H1 (cell line): ENCODE measurements at places on chromosomes 13 and 19. TPM values are rescaled to one million over a fixed set of nuclear protein-coding genes. Genes with fewer than 3 reads are reported as not detected.

DNA sequence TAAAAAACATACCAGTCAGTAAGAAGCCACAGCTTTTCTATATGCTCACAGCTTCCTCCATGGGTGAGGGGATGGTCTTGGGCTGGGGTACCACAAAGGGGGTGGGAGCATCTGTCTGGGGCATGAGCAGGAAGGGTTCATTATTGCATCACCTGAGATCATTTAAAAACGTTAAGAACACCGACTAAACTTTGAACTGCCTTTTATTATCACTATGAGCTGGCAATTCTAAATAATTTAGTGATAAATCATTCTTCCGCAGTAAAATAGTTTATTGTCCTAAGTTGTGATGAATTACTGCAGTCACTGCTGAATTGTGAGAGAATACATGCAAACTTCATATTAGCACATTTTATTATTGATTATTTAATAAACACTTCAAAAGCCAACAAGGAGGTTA, 71.6 kb downstream of the KL start:
- H3K27ac ChIP-seq, result no peak overlapping the region
- H3K36me3 ChIP-seq, result no peaks in the 10 kb centered on the region
- no peak overlapping the region for H3K4me3 ChIP-seq
- no peaks in the 10 kb centered on the region for H3K27me3 ChIP-seq

GRCh38 chr19:10461047-10461949, 41.0 kb downstream of the PDE4A start:
- H3K4me1 ChIP-seq, result peaks cover 7% of the 10 kb centered on the region
- peak; percentile 90 for DNase-seq
- H3K36me3 ChIP-seq, result no peaks in the 10 kb centered on the region

GRCh38 chr13:22961835-22962537, 218.8 kb upstream of the SGCG start:
- no peak overlapping the region for H3K4me3 ChIP-seq
- peak; percentile 28 for DNase-seq
- no peaks in the 10 kb centered on the region for H3K36me3 ChIP-seq
- no peaks in the 10 kb centered on the region for H3K27me3 ChIP-seq
- H3K4me1 ChIP-seq, result no peaks in the 10 kb centered on the region
- H3K27ac ChIP-seq, result no peak overlapping the region

- no peaks in the 10 kb centered on the region for H3K27me3 ChIP-seq
- peaks cover 66% of the 10 kb centered on the region for H3K36me3 ChIP-seq
- H3K4me3 ChIP-seq, result no peak overlapping the region
- no peak for DNase-seq
These were observed 5.1 kb downstream of the PAF1 start for GRCh38 chr19:39385629-39386411.

GRCh38 chr13:45519493-45519892, 54.8 kb downstream of the COG3 start:
- no peaks in the 10 kb centered on the region for H3K4me1 ChIP-seq
- peaks cover 49% of the 10 kb centered on the region for H3K36me3 ChIP-seq
- no peak for DNase-seq
- no peak overlapping the region for H3K27ac ChIP-seq

DNA sequence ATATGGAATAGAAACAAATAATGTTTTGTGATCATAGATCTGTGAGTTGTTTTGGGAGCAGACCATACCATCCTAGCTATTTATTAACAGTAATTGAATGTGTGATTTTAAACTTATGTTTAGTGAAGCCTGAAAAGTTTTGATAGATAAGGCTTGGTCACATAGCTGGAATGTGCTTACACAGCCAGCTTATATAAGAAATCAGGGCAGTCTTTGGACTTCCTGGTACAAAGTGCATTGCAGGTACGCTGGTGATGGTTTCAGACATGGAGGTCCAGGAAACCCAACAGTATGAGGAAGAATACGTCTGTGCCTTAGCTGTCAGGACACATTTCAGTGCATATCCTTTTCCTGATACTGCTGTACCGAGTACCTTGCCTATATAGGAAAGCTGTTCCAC, 2316.2 kb upstream of the PCDH20 start:
- no peaks in the 10 kb centered on the region for H3K36me3 ChIP-seq
- no peak overlapping the region for H3K4me3 ChIP-seq
- no peak overlapping the region for H3K27ac ChIP-seq
- H3K27me3 ChIP-seq, result no peaks in the 10 kb centered on the region
- no peaks in the 10 kb centered on the region for H3K4me1 ChIP-seq
- DNase-seq, result no peak

DNA sequence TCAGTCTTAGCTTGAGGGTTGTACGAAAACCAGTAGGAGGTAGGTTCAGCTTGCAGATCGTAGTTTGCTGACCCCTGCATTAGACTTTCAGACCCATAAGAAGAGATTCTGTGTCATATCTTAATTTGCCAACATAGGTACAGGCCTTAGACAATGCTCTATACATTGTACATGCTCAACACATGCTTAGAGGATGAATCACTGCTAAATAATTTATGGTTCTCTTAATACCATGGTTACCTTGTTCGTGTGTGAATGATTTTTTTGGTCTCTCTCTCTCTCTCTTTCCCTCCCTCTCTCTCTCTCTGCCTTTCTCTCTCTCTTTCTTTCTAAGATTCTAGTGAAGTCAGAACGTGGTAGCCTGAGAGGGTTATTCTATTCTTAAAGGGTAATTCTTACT, 112.2 kb downstream of the FGF14 start:
- H3K27me3 ChIP-seq, result no peaks in the 10 kb centered on the region
- H3K4me1 ChIP-seq, result no peaks in the 10 kb centered on the region
- H3K4me3 ChIP-seq, result no peak overlapping the region
- no peak overlapping the region for H3K27ac ChIP-seq
- H3K36me3 ChIP-seq, result no peaks in the 10 kb centered on the region

GRCh38 chr19:19067276-19068072, 3.7 kb downstream of the SLC25A42 start:
- no peaks in the 10 kb centered on the region for H3K36me3 ChIP-seq
- no peak overlapping the region for H3K27ac ChIP-seq
- DNase-seq, result no peak
- peaks cover 35% of the 10 kb centered on the region for H3K27me3 ChIP-seq
- H3K4me3 ChIP-seq, result no peak overlapping the region

DNA sequence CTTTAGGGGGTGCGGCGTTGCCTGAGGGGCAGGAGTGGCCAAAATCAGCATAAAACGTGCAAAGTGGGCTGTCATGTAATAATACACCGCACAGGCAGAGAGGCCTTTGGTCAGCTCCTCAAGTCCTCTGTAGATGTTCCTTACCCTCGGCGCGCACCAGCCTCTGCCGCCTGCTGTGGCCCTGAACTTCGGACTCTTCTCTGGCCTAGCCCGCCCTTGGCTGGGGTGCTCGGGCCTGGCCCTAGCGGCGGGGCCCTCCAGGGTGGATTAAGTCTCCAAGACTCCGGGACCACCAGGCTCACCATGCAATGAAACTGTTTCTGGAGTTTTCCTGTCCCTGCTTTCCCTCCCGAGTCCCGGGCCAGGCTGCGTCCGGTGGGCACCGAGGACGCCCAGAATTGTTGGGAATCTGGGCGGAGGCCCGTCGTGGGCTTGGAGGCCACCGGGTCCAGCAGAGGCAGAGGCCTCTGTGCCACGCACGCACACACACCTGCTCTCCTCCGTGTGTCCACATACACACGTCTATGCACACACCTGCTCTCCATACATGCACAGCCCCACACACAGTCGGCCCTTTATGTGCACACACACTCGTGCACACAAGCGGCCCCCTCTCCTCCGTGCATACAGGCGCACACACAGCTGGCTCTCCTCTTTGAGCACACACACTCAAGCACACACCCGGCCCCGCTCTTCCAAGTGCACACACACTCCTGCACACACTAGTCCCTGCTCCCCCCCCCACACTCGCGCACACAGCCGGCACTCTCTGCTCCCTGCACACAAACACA, 1.5 kb upstream of the TFDP1 start:
- H3K27ac ChIP-seq, result no peak overlapping the region
- H3K36me3 ChIP-seq, result peaks cover 5% of the 10 kb centered on the region; the same call in 1 of the 2 replicates
- H3K4me1 ChIP-seq, result peaks cover 3% of the 10 kb centered on the region; the same call in 1 of the 2 replicates

GRCh38 chr19:35931874-35932202, 4.3 kb upstream of the LRFN3 start:
- H3K27ac ChIP-seq, result no peak overlapping the region
- H3K36me3 ChIP-seq, result no peaks in the 10 kb centered on the region
- no peak for DNase-seq
- no peak overlapping the region for H3K4me3 ChIP-seq

GRCh38 chr13:24858953-24859352, 95.0 kb downstream of the RNF17 start:
- no peak overlapping the region for H3K4me3 ChIP-seq
- no peak overlapping the region for H3K27ac ChIP-seq
- H3K4me1 ChIP-seq, result no peaks in the 10 kb centered on the region; the same call in 1 of the 2 replicates
- H3K27me3 ChIP-seq, result no peaks in the 10 kb centered on the region
- H3K36me3 ChIP-seq, result no peaks in the 10 kb centered on the region

GRCh38 chr13:92609376-92609775, 617.2 kb upstream of the GPC6 start:
- no peaks in the 10 kb centered on the region for H3K27me3 ChIP-seq
- DNase-seq, result no peak
- no peak overlapping the region for H3K4me3 ChIP-seq
- no peak overlapping the region for H3K27ac ChIP-seq

DNA sequence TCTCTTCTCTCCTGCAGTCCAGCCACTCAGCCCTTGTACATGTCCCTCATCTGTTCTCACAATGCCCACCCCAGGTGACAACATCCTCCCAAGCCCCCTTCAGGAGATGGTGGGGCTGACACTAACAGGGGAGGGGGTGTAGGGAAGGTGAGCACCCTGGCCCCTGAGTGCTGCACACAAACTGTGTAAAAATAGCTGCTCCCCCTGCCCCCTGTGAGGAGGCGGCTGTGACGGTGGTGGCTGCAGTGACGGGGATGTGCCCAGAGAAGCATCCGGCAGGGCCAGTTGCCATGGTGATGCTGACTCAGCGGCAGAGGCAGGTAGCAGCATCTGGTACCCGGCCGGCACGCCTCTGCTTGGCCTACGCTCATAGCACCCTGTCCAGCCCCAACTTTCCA, 13.0 kb upstream of the JUND start:
- no peak overlapping the region for H3K4me3 ChIP-seq
- no peaks in the 10 kb centered on the region for H3K36me3 ChIP-seq
- H3K27me3 ChIP-seq, result no peaks in the 10 kb centered on the region
- no peak for DNase-seq

DNA sequence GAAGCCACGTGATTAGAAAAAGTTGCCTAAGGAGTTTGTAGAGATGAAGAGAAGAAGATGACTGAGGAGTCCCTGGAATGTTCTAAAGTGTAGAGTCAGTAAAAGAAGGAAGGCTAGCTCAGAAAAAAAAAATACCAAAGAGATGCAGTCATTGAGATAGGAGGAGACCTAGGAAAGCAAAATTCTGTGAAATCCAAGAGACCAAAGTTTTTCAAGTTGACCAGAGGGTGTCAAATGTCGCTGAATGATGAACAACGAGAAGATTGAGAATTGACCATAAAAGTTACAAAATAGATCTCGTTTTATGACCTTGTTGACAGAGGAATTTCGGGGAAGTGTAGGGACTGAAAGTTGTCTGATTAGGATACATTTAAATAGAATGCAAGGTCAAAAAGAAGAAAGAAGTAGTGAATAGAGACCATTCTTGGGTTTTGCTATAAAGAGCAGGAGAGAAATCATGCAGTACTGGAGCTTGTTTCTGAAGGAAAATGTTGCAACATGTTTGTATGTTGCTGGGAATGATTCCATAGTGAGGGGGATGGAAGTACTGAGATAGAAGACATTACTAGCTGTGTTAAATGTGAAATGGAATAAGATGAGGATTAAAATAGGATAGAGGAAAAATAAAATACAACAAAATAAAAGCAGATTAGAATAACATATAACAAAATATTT, 30.2 kb upstream of the HTR2A start:
- no peaks in the 10 kb centered on the region for H3K36me3 ChIP-seq
- H3K27me3 ChIP-seq, result no peaks in the 10 kb centered on the region
- no peak overlapping the region for H3K27ac ChIP-seq
- H3K4me1 ChIP-seq, result no peaks in the 10 kb centered on the region
- H3K4me3 ChIP-seq, result no peak overlapping the region

GRCh38 chr19:6125571-6125989, 9.9 kb upstream of the ACSBG2 start:
- H3K27ac ChIP-seq, result no peak overlapping the region
- no peaks in the 10 kb centered on the region; the same call in 1 of the 2 replicates for H3K27me3 ChIP-seq

GRCh38 chr13:25608181-25608580, 236.4 kb downstream of the ATP8A2 start:
- no peak for DNase-seq
- no peak overlapping the region for H3K4me3 ChIP-seq
- H3K4me1 ChIP-seq, result no peaks in the 10 kb centered on the region
- no peaks in the 10 kb centered on the region for H3K36me3 ChIP-seq
- no peaks in the 10 kb centered on the region for H3K27me3 ChIP-seq

GRCh38 chr19:49812997-49813861, at the start of gene FUZ:
Gene FUZ (minus strand): TSS chr19:49813292. CDS start chr19:49813106, 186 bp downstream.
- peak within 1 kb of the TSS; percentile 77 for H3K4me3 ChIP-seq
- H3K27me3 ChIP-seq, result no peaks in the 10 kb centered on the region
- H3K27ac ChIP-seq, result peak within 1 kb of the TSS; percentile 98
- peak; percentile 89 for DNase-seq
- no peaks in the 10 kb centered on the region for H3K36me3 ChIP-seq

GRCh38 chr19:13985771-13986347, 20.3 kb downstream of the RFX1 start:
- H3K36me3 ChIP-seq, result no peaks in the 10 kb centered on the region
- H3K4me1 ChIP-seq, result no peaks in the 10 kb centered on the region
- H3K27ac ChIP-seq, result peak overlapping the region; percentile 83; the same call in 1 of the 2 replicates
- DNase-seq, result no peak
- H3K27me3 ChIP-seq, result no peaks in the 10 kb centered on the region
- H3K4me3 ChIP-seq, result peak overlapping the region; percentile 7; the same call in 1 of the 2 replicates

- H3K27me3 ChIP-seq, result no peaks in the 10 kb centered on the region
- H3K4me1 ChIP-seq, result peaks cover under 1% of the 10 kb centered on the region; the same call in 1 of the 2 replicates
- H3K27ac ChIP-seq, result no peak overlapping the region
- DNase-seq, result no peak
- no peaks in the 10 kb centered on the region for H3K36me3 ChIP-seq
- no peak overlapping the region for H3K4me3 ChIP-seq
These were observed 10.2 kb upstream of the NAXD start for GRCh38 chr13:110605132-110605531.

The WASF3 gene
- 39.8 and 40.1 TPM in 2 replicates for total RNA-seq

The PEG3 gene
- total RNA-seq, result not detected in 2 replicates

The SLC17A7 gene
- 2.3 and 3.0 TPM in 2 replicates for total RNA-seq

The MBD3L4 gene
- total RNA-seq, result not detected in 2 replicates

The GARIN5A gene
- total RNA-seq, result 8.1 and 9.1 TPM in 2 replicates

The CLEC17A gene
- total RNA-seq, result not detected in 2 replicates

The NKPD1 gene
- total RNA-seq, result 0.38 and 0.39 TPM in 2 replicates

The ZNF296 gene
- total RNA-seq, result 6.8 and 7.5 TPM in 2 replicates

The RASAL3 gene
- 0.19 TPM in 2 replicates for total RNA-seq

The TNFSF9 gene
- 1.7 and 1.8 TPM in 2 replicates for total RNA-seq
